ENCODE measurements at places on chromosomes 5 and 9.

- no peak for DNase-seq
Observed at GRCh38 chr5:40436535-40437237, 243.0 kb upstream of the PTGER4 start.

GRCh38 chr9:114324492-114324891 is 1.6 kb downstream of the ORM1 start:
- DNase-seq = no peak

DNA sequence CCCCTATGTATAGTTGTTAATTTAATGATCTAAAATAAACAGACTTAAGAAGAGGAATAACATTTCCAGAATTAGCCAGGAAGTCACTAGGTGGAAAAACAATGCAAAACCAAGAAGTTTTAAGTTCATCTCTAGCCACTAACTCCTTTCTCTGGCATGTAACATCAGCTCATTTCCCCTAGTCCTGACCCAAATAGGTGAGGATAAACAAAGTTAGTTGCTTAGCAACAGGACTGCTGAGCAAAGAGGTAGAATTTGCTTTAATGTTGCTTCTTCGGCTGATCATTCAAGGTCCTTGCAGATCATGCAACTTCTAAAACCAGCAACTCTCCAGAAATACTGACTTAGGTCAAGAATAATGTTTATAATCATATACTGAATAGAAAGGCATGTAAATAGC is 675.8 kb downstream of the CETN3 start:
- DNase-seq = no peak

GRCh38 chr9:13397661-13398060 is 118.2 kb upstream of the MPDZ start:
- peak; percentile 76 for DNase-seq

GRCh38 chr5:100575815-100576214 is 40.6 kb downstream of the FAM174A start:
- no peak for DNase-seq

DNA sequence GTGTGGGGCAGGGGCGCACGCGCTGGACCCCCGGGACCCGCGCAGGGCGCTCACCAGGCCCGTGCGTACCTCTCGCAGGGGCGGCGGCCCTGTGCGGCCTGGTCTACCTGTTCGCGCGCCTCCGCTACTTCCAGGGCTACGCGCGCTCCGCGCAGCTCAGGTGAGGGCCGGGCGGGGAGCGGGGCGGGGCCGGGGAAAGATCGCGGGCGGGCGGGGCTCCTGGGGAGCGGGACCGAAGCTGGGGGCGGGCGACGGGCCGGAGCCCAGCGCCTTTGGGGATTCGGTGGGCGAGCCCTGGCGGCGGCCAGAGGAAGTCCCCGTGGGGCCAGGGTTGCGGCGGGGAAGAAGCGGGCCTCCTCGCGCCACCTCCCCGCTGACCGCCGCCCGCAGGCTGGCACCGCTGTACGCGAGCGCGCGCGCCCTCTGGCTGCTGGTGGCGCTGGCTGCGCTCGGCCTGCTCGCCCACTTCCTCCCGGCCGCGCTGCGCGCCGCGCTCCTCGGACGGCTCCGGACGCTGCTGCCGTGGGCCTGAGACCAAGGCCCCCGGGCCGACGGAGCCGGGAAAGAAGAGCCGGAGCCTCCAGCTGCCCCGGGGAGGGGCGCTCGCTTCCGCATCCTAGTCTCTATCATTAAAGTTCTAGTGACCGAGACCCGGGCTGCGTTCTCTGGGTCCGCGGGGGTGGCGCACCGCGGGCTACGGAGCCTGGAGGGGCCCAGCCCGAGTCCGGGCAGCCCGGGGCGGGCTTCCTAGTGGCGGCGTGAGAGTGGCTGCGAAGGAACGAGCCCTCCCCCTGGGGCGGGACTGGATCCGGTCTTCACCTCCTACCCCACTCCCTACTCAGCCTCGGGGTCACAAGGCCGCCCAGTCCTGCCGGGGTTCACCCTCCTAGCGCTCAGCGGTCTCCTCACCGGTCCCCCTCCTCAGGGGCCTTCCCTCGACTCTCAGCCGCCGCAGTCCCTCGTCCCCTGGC is 2.4 kb downstream of the LTC4S start:
- DNase-seq = peak; percentile 77

- DNase-seq = no peak
Observed at GRCh38 chr5:133276171-133276570, 224.4 kb downstream of the HSPA4 start.

- DNase-seq = no peak
Observed at GRCh38 chr9:15542624-15543023, 10.2 kb upstream of the CCDC171 start.

DNA sequence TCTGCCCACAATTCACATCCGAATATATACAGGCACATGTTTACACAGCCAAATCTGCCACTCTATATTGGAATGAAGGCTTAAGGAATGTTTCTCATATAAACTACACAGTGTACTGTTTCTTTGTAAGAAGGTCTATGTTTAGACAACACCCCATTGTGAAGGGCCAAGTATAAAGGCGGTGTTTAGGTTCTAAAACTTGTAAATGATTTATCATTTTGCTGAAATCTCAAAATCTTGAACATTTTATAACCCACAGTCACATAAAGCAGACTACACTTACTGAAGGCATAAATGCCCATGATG is 94.0 kb downstream of the ZNF608 start:
- DNase-seq = no peak

- DNase-seq = no peak
Observed at GRCh38 chr9:116765011-116765410, 77.9 kb downstream of the TRIM32 start.

- DNase-seq = no peak
Observed at GRCh38 chr9:121675969-121676822, 24.8 kb downstream of the DAB2IP start.

DNA sequence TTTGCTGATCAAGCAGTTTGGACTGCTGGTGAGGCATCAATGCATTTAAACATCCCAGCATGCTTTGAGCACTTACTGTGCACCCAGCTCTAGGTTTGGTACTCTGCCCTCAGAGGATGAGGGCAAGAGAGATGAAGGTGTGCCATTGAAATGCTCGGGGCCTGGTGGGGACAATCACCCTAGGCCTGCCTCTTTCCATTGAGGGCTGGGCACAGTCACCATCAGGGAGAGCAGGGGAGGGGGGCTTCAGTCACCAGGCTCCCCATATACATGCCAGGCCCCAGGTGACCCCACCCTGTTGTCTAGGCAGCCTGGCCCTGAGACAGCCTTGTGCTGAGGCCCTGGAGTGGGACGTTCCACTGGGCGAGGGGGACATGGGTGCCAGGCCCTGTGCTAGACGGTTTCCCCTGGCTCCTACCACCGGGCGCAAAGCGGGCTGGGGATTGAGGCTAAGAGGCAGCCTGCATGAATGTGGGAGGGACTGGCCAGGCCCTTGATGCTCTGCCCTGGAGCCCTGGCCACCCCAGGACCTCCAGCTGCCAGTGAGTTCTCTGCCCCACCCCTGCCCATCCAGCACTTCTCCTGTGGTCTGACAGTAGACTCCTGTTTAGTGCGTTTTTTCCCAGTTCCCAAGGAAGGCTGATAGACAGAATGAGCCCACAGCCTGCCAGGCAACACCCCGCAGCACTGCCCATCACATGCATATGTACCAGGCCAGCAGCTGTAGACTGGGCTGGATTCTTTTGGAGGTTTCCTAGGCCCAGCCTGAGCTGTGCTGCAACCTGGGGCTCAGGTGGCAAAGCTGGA is 18.9 kb downstream of the TCF7 start:
- DNase-seq = no peak

- DNase-seq = no peak
Observed at GRCh38 chr9:132201780-132202703, 40.2 kb downstream of the NTNG2 start.

DNA sequence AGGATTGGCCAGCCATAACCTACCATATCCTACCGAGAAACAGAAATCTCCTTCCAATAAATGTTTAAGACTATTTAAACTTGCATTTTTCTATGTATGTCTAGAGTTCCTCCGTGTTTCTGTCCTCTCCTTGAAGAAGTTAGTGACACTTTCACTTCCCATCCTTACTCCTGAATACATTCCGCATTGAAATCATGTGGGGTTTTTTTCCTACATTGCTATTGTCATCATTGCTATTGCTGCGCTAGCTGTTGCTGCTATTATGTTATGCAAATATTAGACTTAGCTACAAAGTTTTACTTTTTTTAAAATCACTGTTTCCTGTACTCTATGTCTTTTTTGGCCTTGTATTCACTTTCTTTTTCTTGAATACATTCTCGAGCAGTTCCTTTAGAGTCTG is 83.3 kb upstream of the NEK6 start:
- DNase-seq = no peak

DNA sequence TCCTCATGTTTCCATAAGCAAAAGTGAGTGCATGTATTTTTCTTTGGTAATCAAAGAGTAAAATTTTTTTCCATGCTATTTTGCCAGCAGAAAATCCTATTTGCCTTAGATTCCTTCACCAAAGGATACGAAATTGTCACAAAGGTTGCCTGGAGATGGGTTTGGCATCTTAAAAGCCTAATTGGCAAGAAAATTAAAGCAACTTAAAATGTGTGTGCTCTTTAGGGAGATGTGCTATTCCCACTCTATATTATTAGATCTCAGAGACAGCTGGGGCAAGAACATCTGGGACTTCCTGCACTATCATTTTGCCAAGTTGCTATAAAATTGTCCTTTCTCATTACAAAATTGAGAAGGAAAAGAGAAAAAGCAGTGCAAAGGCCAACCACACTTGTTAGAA is 146.1 kb downstream of the PLCXD3 start:
- DNase-seq = no peak

DNA sequence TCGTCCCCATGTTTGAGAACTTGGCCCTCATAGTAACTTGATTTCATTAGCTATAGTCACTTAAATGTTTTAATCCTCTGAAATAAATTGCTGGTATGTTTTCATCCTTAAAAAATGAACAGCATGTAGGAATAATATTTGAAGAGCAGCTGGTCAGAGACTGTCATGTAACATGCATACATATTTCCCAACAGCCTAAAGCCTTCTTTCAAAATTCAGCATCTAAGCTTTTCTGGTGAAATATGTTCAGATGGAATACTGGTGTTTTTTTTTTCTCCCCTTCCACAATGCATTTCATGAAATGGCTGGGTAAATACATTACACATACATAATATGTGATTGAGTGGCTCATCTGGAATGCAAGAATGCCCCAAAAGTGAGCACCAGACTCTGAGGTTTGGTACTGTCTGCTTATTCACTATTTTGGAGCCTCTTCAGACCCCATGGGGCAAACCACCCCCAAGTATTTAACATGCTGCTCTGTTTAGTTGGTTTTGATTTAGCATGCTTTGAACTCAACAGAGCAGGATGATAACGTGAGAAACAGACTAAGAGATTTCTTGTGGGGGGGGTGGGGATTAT is 94.0 kb downstream of the SMARCA2 start:
- peak; percentile 72 for DNase-seq

DNA sequence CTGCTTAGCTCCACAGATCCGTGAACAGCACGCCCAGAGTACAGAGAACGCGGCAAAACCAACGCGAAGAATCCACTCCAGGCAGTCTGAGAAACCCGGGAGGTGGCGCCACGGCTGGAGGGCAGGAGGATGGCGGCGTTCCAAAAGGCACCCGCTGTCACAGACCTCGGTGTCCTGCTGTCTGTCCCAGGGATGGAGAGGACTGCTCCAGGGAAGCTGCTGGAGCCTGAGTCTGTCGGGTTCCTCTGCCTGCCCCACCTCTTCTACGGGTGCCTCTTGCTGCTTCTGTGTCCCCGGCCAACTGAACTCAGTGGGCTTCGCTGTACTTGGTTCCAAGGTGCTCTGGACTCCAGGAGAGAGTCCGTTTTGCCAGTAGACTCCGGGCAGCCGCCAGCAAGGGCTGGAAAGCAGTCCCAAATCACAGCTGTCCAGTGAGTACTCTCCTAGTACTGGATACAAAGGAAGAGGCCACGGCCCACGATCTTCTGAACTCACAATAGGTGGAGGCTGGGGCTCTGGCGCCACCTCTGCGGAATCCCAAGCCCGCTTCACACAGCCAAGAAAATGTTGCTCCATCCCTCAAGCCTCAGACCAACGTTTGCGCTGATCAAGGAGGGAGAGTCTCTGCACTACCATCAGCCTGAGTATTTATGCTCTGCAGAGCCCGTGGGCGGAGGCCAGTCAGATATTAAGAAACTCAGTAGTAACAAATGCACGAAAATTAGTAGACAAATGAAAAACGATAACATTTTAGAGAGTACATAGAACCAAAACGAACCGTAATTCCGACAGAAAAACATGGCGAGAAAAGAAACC is 440 bp downstream of the ANXA2R start:
- DNase-seq = peak; percentile 92

- no peak for DNase-seq
Observed at GRCh38 chr5:98453296-98453695, 320.2 kb upstream of the RGMB start.

DNA sequence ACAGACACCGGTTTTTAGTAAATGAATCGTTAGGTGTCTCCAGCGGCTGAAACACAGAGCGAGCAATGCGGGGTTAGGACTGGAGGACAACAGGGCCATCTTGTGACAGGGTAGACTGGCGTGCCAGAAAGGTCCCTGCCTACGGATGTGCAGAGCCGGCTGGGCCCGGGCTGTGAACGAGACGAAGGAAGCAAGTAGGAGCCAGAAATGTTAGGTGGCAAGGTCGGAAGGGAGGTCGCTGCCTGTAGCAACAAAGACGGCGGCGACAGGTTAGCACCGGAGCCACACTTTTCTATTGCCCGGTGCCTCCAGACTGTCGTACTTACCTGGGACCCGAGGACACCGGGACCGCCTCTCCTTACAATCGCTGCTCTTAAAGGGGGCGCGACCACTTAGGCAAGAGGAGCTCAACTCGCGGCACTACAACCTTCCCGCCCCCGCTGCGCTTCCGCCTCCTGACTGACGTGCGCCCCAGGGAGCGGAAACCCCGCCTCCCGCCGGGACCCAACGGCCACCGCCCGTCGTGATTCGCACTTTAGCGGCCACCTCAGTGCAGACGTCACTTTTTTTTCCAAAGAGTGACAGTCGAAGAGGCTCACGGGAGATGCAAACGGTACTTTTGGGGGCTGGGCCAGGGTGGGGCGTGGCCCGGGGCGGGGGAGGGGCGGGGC is at the start of gene INIP:
Gene INIP (minus strand): TSS at position 457 of the 671 bp plus-strand sequence. CDS start 1,632 bp downstream, outside the sequence.
- DNase-seq = peak; percentile 95

DNA sequence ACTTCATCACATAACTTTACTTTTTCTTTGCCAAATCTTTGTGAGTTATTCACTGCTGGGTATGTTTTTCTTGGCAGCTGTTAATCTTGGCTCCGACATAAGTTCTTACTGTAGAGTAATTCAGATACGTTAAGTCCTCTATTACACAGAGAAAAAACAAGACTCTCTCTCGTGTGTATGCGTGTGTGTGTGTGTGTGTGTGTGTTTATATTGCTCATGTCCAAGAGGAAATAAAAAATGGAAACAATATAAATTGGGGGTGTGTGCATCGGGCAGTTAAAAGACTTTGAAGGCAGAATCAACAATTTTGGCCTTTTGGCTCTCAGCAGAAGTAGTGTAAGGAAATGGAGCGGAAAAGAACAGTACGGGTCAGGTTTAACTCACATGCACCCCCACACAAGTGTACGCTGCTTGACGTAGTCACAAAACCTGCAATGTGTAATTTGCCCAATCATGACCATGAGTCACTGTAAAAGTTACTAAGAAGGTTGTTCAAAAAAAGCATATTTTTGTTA is 67.2 kb upstream of the IFNE start:
- DNase-seq = peak; percentile 95
